ENCODE measurements at places on chromosomes 5 and 9.

DNA sequence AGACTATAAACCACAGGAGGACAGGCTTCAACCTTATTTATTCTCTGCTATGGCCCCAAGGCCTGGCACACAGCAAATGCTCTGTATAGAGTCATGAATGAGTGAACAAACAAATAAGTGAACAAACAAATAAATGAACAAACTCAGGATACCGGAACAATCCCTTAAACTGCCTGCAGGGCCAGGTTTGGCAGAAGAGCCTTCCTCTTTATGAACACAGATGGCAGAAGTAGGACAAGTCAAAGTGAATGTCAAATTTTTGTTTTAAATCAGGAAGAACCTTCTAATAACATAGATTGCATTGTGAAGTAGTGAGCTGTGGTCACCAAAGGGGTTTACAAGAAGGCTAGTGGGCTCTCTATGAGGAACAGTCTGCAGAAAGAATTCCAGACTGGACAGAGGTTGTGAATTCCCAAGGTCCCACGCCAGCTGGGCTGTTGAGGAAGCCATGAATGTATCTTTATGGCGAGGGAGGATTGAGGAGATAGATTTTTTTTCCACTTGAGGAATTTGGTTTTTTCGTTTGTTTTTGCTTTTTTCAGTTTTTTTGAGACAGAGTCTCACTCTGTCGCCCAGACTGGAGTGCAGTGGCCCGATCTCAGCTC is 30.3 kb upstream of the STING1 start:
- no peak for DNase-seq

DNA sequence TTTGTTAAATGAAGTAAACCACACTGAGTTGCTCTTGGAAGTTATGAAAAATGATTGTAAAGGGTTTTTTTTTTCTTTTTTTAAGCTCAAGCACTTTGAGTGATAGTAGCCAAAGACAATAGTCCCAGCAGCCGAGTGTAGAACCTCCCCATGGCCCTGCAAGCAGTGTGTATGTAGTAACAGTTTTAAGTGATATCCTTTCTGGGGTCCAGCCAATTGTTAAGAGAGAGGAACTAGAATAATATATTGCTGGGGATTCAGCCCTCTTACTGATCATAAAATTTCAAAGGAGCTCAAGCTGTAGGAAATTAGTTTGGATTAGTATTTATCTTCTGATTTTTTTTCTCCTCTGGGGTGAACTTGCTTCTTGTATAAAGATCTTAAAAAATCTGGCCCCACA is 43.2 kb downstream of the NPR3 start:
- DNase-seq: no peak

- no peak for DNase-seq
Measured at GRCh38 chr9:5667391-5667790, 38.5 kb downstream of the RIC1 start.

- DNase-seq: no peak
Measured at GRCh38 chr9:72755836-72756235, 197.0 kb downstream of the ALDH1A1 start.

GRCh38 chr9:116450378-116451139 is 236.5 kb upstream of the TRIM32 start:
- no peak for DNase-seq

GRCh38 chr9:19208653-19209052 is 21.8 kb upstream of the DENND4C start:
- no peak for DNase-seq

DNA sequence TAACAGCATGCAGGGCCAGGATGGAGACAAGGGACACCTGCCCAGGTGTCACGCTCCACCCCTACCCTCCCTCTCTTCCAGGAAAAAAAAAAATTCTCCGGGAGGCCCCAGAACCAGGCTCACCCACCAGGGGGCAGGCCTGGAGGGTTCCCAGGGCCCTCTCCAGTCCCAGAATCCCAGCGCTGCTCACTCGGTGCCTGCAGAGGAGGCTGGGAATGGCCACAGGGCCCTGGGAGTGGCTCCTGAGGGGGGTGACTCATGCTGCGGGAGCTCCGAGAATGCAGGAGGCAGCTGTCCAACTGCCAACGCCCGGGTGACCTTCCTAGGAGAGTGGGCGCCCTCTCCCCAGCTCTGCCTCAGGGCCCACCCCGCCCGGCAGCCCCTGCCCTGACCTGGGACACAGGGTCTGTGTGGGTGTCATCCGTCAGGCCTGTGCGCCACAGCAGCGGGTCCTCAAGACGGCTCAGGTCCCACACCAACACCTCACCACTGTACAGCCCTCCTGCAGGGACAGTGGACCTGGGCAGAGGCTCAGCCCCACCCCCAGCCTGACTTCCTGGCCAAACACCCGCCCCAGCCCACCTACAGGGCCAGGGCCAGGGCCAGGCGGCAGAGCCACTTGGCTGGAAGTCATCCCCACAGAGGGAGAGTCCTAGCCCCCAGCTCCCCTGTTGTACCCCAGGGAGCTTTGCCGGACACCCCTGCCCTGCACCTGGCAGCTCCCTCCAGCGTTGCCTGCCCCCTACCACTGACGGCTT is 21.2 kb downstream of the DYNC2I2 start:
- no peak for DNase-seq

DNA sequence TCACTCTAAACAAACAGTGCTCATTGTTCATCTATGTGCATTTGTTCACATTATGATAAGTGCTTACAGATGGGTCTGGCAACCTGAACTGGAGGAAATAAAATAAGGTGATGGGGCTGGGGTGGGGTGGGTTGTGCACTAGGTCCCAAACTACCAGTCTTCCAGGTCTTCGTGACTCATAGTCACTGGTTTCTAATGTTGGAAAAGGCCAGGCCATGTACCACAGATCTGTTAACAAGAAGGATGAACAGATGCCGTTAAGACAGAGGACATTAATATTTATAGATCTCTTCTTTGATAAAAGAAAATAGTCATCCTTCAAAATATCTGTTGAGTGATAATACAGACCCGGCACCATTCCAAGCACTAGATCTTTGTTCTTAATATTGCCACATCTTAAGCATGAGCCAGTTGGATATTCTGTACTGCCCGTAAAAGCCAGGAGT is 71.4 kb upstream of the STARD4 start:
- no peak for DNase-seq

DNA sequence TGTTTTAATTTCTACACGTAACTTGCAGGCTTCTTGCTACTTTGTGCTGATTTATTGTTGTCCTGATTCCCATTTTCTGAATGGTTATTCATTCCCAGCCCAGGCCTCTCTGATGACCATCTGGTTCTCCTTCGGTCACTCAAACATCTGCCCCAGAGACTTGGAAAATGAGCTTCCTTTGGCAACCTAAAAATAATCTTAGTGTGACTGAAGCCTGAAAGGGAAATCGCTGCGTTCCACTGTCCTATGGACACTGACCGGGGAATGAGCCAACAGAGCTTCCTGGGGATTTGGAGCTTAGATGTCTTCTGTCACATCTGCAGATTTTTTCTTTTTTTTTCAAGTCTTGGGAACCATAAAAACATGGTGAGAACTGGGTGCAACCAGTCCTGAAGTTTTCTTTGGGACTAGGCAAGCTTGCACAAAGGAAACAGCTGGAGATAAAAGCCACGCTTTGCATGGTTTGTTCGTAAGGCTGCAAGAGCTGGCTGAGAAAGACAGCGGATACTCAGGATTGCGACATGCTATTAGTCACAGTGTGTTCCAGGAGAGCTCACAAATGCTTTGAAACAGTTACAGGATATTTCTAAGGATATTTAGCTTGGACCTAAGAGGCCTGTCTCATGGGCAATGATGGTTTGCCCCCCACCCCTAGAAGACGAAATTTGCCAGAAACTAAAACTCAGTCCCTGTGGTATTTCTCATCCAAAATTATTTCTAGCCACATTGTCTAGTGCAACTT is 146.2 kb downstream of the GOLPH3 start:
- peak; percentile 80 for DNase-seq

DNA sequence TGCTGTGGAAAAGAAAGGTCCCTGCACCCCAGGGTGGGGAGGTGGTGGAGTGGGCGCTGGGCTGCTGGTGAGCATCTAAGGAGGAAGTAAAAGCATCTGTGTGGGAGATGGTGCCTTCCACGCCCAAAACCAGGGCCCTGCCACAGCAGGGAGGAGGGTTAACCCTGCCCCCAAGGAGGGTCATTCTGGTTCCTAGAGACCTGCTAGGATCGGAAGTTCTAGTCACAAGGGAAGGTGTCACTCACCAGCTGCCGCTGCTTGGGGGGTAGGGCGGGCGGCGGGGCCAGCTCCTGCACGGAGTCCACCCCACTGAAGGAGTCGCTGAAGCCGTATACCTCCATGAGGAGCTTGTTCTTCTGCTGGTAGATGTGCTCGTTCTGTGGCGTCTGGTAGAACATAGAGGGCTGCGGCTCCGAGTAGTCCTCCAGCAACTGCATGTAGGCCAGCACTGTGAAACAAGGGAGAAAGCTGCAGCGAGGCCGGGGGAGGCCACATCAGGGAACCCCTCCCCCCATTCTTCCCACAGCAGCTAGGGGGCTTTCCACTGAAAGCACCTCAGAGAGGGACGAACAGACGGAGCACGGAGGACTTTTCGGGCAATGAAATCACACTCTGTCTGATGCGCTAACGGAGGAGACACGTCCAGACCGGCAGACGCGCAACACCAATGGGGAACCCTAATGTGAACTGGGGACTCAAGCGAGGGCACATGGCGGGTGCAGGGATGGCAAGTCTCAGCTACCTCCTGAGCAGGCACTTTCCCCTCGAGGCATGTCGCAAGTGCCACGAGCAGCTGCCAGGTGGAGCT is 76.4 kb downstream of the PRRT1B start:
- no peak for DNase-seq

DNA sequence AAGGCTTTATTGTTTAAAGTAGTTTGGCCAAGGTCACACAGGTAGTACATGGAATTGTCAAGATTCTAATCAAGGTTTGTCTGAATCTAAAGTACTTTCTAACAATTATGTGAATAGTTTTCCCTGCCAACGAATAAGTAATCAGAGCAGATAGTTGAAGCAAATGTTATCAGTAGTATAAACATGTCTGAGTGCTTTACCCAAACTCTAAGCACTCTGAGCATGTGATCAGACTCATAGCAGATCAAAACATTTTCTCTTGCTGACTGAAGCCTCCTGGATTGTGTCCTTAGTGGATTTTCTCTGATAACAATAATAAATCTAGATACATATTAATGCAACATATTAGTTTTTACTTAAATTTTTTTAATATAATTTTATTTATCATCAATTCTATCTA is 995.0 kb downstream of the EFNA5 start:
- DNase-seq: no peak

- DNase-seq: no peak
Measured at GRCh38 chr5:60822285-60822556, 21.8 kb downstream of the ELOVL7 start.

DNA sequence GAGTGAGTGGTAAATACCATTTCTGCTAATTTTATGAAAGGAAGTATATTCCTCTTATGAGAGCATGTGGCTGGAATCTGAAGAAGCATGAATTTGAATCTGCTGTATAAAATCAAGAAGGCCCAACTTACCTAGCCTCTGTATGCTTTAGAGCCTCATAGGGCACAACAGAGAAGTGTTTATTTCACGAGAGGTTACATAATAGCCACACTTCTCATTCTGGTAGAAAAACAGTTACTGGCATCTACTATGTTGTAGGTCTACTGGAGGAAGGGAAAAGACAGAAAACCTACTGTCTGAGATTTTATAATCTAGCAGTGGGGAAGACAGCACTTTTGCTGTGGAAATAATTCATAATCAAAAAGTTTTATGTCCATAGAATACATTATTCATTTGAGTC is 172.6 kb upstream of the ZNF608 start:
- no peak for DNase-seq

All from bone marrow (tissue), 2 donors.